GM04503 (cell line): ENCODE measurements at places on chromosomes 6 and 20.
A peak's percentile ranks its signal among the peaks of the same experiment; 100 is the strongest.

GRCh38 chr6:41670703-41671360 lies 32.6 kb downstream of the MDFI start:
- no peak for DNase-seq

DNA sequence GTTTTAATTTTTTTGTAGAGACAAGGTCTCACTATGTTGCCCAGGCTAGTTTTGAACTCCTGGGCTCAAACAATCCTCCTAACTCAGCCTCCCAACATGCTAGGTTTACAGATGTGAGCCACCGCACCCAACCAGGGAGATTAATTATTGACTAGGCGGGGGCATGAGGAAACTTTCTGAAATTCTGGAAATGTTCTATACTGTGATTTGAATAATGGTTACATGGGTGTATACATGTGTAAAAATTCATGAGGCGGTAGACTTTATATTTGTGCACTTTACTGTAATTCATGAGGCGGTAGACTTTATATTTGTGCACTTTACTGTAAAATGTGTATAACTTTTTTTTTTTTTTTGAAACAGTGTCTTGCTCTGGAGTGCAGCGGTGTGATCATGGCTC lies 147.2 kb downstream of the GRM4 start:
- no peak for DNase-seq

- no peak for DNase-seq
Measured at GRCh38 chr20:8536262-8536618, 404.2 kb downstream of the PLCB1 start.

DNA sequence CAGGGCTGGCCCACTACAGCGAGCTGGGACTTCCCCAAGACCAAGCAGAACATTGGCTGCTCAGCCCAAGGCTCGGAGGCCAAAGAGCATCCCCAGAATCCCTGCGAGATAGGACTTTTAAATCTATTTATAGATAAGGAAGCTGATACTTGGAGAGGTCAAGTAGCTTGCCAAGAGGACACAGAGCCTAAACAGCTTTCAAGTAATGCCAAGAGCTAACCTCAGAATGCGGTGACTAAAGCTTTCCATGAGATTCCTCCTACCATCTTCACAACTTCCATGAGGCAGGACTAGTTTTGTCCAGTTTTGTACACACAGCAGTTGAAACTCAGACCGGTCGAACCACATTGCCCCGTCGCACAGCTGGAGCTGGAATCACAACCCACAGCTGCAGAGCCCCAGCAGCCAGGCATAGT lies 168.1 kb upstream of the TOP1 start:
- DNase-seq: peak; percentile 64

DNA sequence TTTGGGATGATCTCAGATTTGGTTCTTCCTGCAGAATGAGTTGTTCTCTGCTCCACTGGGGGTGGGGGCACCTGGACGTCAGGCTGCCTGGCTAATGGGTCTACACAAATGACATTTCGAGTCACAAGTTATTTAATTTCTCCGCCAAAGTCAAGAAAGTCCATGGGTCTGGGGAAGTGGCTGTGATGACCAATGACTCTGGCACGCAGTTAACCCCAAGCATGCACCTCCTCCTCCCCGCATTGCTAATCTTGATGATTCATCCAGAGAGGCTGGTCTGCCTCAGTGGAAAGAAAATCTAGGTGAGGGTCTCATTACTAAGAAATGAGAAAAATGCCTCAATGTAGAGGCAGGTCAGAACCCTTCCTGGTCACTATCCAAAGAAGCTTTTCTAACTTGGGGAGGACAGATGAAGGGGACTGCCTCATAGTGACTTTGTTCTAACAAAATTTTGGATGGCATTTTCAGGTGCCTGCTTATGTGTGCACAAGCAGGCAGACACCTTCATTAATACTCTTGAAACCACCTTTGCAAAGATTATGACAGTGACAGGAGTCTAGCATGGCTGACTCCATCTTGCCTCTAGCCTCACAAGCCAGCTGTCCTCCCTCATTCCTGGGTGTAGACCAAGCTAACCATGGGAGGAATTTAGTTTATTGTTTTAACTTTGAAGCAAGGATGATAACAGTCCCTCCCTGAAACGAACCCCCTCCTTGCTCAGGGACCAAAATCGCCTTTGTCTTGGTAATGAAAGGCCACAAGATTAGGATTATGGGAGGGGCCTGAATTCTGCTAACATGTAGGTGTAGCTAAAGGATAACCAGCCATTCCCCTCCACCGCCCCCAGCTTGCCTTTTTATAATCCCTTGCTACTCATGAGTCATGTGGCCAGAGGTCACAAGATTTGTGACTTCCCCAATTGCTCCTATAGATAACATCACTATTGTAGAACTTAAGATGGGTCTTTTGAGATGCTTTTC lies 98.6 kb upstream of the MRPS10 start:
- peak; percentile 87 for DNase-seq

GRCh38 chr6:150072201-150072600 lies 3.3 kb upstream of the ULBP3 start:
- DNase-seq: no peak
